ENCODE measurements at places on chromosomes 4 and X. TPM values are rescaled to one million over a fixed set of nuclear protein-coding genes. Genes with fewer than 3 reads are reported as not detected.

The USP17L5 gene
- total RNA-seq = not detected

The AWAT1 gene
- total RNA-seq = not detected

The IQSEC2 gene
- total RNA-seq = 38.8 TPM

The SMIM31 gene
- total RNA-seq = not detected

The RAB9A gene
- 15.3 TPM for total RNA-seq
